Thoracic aorta endothelial cell (primary cell): ENCODE measurements at places on chromosomes 11 and 22. TPM values are rescaled to one million over a fixed set of nuclear protein-coding genes. Genes with fewer than 3 reads are reported as not detected.

Gene MB
- not detected in 2 replicates for total RNA-seq

Gene WT1
- total RNA-seq, result not detected in 2 replicates

Gene ATG13
- total RNA-seq, result 47.6 and 55.6 TPM in 2 replicates

Gene ACR
- 0.80 and 0.93 TPM in 2 replicates for total RNA-seq

Gene MMP13
- total RNA-seq, result not detected in 2 replicates

Gene ADAMTS15
- 0.07 and 0.13 TPM in 2 replicates for total RNA-seq

Gene AHNAK
- 791 and 990 TPM in 2 replicates for total RNA-seq

Gene GP1BB
- 0.43 and 1.3 TPM in 2 replicates for total RNA-seq

Gene CRACR2B
- 4.1 and 5.6 TPM in 2 replicates for total RNA-seq

Gene KBTBD3
- total RNA-seq, result 5.6 and 6.3 TPM in 2 replicates

Gene KDM4E
- not detected in 2 replicates for total RNA-seq

Gene IFITM1
- 2.5 and 10.0 TPM in 2 replicates for total RNA-seq

Gene SLC35F2
- total RNA-seq, result 77.3 and 87.6 TPM in 2 replicates

Gene TSSK2
- not detected in 2 replicates for total RNA-seq

Gene OR2AG2
- 0.27 and 0.43 TPM in 2 replicates for total RNA-seq

Gene ASPHD2
- 6.0 and 9.2 TPM in 2 replicates for total RNA-seq

Gene CECR2
- total RNA-seq, result 0.72 and 4.4 TPM in 2 replicates

Gene CNGA4
- under 0.01 and 0.07 TPM in 2 replicates for total RNA-seq

Gene SLC25A45
- 1.6 and 2.1 TPM in 2 replicates for total RNA-seq

Gene NPAS4
- total RNA-seq, result not detected in 2 replicates

Gene OR6A2
- total RNA-seq, result 0.43 and 0.66 TPM in 2 replicates

Gene SLC6A5
- total RNA-seq, result not detected in 2 replicates

Gene OR52H1
- 0.22 TPM in 1 of 2 replicates, not detected in the other for total RNA-seq

Gene CDCA5
- total RNA-seq, result 18.0 and 28.6 TPM in 2 replicates

Gene APOL5
- not detected in 2 replicates for total RNA-seq

Gene TRIM6
- 0.66 and 2.6 TPM in 2 replicates for total RNA-seq

Gene RAB38
- 5.1 and 8.6 TPM in 2 replicates for total RNA-seq

Gene SERPINH1
- 431 and 443 TPM in 2 replicates for total RNA-seq

Gene NRXN2
- under 0.01 TPM in 1 of 2 replicates, not detected in the other for total RNA-seq

Gene SOX6
- under 0.01 and 0.40 TPM in 2 replicates for total RNA-seq

Gene APOBEC3C
- total RNA-seq, result 5.7 and 16.5 TPM in 2 replicates

Gene ANKRD13D
- 22.1 and 23.5 TPM in 2 replicates for total RNA-seq

Gene PHOX2A
- not detected in 2 replicates for total RNA-seq

Gene GLYATL1
- not detected in 2 replicates for total RNA-seq

Gene FXYD2
- total RNA-seq, result 0.40 and 0.50 TPM in 2 replicates

Gene SMIM35
- total RNA-seq, result not detected in 2 replicates

Gene FOLR3
- total RNA-seq, result not detected in 2 replicates

Gene TEX54
- not detected in 2 replicates for total RNA-seq

Gene HRAS
- total RNA-seq, result 50.8 and 71.9 TPM in 2 replicates

Gene ARHGEF12
- total RNA-seq, result 176 and 179 TPM in 2 replicates

Gene BCO2
- 1.2 and 2.8 TPM in 2 replicates for total RNA-seq

Gene PATE4
- total RNA-seq, result not detected in 2 replicates

Gene SMC1B
- not detected in 2 replicates for total RNA-seq

Gene MAJIN
- not detected in 2 replicates for total RNA-seq

Gene KRTAP5-9
- total RNA-seq, result not detected in 2 replicates

Gene CARD10
- 26.9 and 33.2 TPM in 2 replicates for total RNA-seq

Gene TEX12
- 0.43 TPM in 1 of 2 replicates, not detected in the other for total RNA-seq

Gene CST6
- total RNA-seq, result 0.22 and 0.53 TPM in 2 replicates

Gene CDKN1C
- 2.1 and 2.9 TPM in 2 replicates for total RNA-seq

Gene TMEM80
- total RNA-seq, result 10.8 and 13.1 TPM in 2 replicates

Gene GNAZ
- total RNA-seq, result 1.7 and 3.6 TPM in 2 replicates

Gene P2RY6
- total RNA-seq, result 0.14 TPM in 1 of 2 replicates, not detected in the other

Gene APOA4
- total RNA-seq, result not detected in 2 replicates

Gene BDNF
- total RNA-seq, result 0.72 and 0.93 TPM in 2 replicates

Gene C11orf86
- not detected in 2 replicates for total RNA-seq

Gene POTEH
- total RNA-seq, result not detected in 2 replicates

Gene DKK3
- total RNA-seq, result 122 and 143 TPM in 2 replicates

Gene HBE1
- total RNA-seq, result not detected in 2 replicates
